ENCODE measurements at places on chromosomes 7 and 10.

DNA sequence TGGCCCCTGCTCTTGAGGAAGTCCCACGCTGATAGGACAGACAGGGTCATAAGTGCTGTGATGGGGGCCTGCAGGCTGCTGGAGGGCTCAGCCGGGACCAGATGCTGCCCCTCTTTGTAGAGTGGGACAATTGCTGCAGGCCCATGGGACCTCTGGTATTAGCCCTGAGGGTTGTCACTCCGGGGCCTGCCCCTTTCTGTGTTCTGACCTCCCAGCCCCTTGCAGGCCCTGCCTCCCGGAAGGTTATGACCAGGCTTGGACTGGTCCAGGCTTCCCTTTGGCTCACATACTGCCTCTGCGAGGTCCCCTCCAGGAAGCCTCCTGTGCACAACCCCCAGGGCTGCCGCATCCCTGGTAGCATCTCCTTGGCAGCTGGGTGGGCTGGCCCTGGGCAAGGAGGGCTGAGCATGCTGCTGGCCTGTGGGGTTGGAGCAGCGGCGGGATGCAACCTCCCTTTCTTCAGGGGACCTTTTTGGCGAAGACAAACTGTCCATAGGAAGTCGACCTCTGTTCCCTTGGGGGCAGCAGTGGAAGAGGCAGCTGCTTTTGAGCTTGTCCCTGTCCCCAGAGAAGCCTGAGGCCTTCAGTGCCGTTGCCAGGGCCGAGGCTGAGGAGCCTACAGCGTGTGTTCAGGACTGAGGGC is 8.8 kb downstream of the LIMK1 start:
- no peak for DNase-seq

DNA sequence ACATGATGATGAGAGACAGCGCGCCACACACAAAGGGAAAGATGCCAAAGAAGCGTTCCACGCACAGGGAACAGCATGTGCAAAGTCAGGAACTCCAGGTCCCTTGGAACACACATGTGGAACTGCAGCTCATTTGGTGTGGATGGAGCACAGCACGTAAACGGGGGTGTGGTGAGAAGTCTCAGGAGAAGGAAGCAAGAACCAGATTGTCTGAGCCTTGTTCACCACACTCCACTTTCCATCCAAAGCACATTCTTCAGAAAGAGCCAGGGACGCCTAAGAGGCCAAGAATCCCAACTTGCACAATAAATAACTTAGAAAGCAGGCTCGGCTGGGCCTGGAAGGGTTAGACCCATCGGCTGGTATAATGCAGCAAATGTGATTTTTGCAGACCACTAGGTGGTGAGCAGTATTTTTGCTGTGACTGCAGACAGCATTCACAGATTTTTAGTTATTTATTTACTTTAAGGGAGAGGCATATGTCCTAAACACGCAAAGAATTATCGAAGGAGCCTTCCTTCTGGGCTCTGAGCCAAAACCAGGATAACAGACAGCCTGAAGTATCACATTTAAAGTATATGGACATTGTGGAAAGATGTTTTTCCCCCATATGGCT is 27.9 kb upstream of the ASCC1 start:
- DNase-seq, result no peak

GRCh38 chr10:77101341-77101740 is 536.3 kb downstream of the KCNMA1 start:
- DNase-seq, result no peak

GRCh38 chr10:125262409-125262808 is 102.0 kb upstream of the CTBP2 start:
- no peak for DNase-seq

DNA sequence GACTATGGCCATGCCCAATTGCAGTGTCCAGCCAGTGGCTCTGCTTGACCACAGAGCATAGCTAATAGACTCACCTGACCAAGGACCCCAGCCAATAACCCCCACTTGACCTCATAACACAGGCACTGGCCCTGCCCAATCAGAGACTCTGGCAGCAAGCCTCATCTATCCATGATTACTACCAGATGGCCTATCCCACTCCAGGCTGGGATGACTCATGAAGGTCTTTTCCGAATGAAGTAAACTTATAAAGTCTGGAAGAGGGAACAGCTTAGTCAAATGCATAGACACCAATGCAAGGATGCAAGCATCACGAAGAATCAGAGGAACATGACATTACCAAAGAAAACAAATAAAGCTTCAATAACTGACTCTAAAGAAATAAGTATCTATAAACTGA is 141.4 kb downstream of the TMEM168 start:
- DNase-seq, result no peak

GRCh38 chr10:117790179-117790578 is 247.6 kb downstream of the EMX2 start:
- no peak for DNase-seq
